Uterine smooth muscle cell (primary cell): ENCODE measurements at places on chromosomes 2 and 18. TPM values are rescaled to one million over a fixed set of nuclear protein-coding genes. Genes with fewer than 3 reads are reported as not detected.

The CHRNA1 gene
- total RNA-seq = not detected in 2 replicates

The PDCD1 gene
- total RNA-seq = not detected in 2 replicates

The PCARE gene
- total RNA-seq = not detected in 2 replicates

The COX5B gene
- 191 and 262 TPM in 2 replicates for total RNA-seq

The CPO gene
- total RNA-seq = 0.12 TPM in 1 of 2 replicates, not detected in the other

The ZNF396 gene
- 0.89 and 2.0 TPM in 2 replicates for total RNA-seq

The GALNT5 gene
- total RNA-seq = 1.8 and 7.2 TPM in 2 replicates

The ADD2 gene
- 0.37 and 0.55 TPM in 2 replicates for total RNA-seq

The ZNF532 gene
- 36.0 and 39.5 TPM in 2 replicates for total RNA-seq

The FHOD3 gene
- 16.3 and 19.7 TPM in 2 replicates for total RNA-seq

The LRRC30 gene
- not detected in 2 replicates for total RNA-seq

The AQP12B gene
- not detected in 2 replicates for total RNA-seq

The CCDC195 gene
- total RNA-seq = not detected in 2 replicates

The GPBAR1 gene
- total RNA-seq = 0.12 TPM in 1 of 2 replicates, not detected in the other

The GCG gene
- not detected in 2 replicates for total RNA-seq

The GALNT14 gene
- 0.33 and 1.2 TPM in 2 replicates for total RNA-seq

The WDR7 gene
- total RNA-seq = 27.6 and 30.3 TPM in 2 replicates

The CD8B gene
- total RNA-seq = not detected in 2 replicates

The CYP27A1 gene
- 12.7 and 25.1 TPM in 2 replicates for total RNA-seq

The OSR1 gene
- total RNA-seq = 3.9 and 5.3 TPM in 2 replicates

The FKBP1B gene
- total RNA-seq = 6.6 and 10.9 TPM in 2 replicates

The PLB1 gene
- total RNA-seq = 1.9 and 3.1 TPM in 2 replicates

The CABLES1 gene
- total RNA-seq = 1.4 and 2.7 TPM in 2 replicates

The DUSP19 gene
- 3.3 and 3.7 TPM in 2 replicates for total RNA-seq

The PKDCC gene
- 55.4 and 56.6 TPM in 2 replicates for total RNA-seq

The STRN gene
- 17.4 and 17.7 TPM in 2 replicates for total RNA-seq

The AQP12A gene
- total RNA-seq = not detected in 2 replicates

The NYAP2 gene
- total RNA-seq = not detected in 2 replicates

The CDKL4 gene
- 0.75 and 0.77 TPM in 2 replicates for total RNA-seq

The LRRTM1 gene
- 0.25 and 0.44 TPM in 2 replicates for total RNA-seq

The CFC1 gene
- not detected in 2 replicates for total RNA-seq

The CD207 gene
- not detected in 2 replicates for total RNA-seq

The UPP2 gene
- total RNA-seq = not detected in 2 replicates

The CCDC74A gene
- total RNA-seq = 11.9 and 12.4 TPM in 2 replicates

The ATP6V1B1 gene
- 0.55 and 0.62 TPM in 2 replicates for total RNA-seq

The GBX2 gene
- not detected in 2 replicates for total RNA-seq

The OR6B2 gene
- total RNA-seq = not detected in 2 replicates
